Peyer's patch (tissue), 4 donors: ENCODE measurements at places on chromosomes 3 and 15. TPM values are rescaled to one million over a fixed set of nuclear protein-coding genes. Genes with fewer than 3 reads are reported as not detected.

The AMT gene
- 13.3 TPM for total RNA-seq

- no peak for DNase-seq
Observed at GRCh38 chr15:91228890-91229289, 128.8 kb downstream of the SV2B start.

DNA sequence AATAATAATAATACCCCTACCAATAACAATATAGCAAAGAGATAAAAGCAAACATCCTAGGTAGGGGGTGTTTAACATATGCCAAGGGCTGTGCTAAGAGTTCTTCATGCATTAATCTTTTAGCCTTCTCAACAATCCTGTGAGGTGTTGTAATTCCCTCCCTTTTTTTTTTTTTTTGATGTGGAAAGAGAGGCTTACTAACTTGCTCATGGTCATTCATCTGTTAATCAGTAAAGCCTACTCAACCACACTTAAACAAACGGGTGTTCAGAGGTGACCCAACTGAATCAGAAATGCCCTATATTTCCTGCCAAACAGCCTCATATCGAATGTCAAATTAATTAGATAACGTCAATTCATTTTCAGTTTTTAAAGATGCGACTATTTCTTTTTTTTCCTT, 232.1 kb downstream of the CTNNB1 start:
- DNase-seq, result no peak

DNA sequence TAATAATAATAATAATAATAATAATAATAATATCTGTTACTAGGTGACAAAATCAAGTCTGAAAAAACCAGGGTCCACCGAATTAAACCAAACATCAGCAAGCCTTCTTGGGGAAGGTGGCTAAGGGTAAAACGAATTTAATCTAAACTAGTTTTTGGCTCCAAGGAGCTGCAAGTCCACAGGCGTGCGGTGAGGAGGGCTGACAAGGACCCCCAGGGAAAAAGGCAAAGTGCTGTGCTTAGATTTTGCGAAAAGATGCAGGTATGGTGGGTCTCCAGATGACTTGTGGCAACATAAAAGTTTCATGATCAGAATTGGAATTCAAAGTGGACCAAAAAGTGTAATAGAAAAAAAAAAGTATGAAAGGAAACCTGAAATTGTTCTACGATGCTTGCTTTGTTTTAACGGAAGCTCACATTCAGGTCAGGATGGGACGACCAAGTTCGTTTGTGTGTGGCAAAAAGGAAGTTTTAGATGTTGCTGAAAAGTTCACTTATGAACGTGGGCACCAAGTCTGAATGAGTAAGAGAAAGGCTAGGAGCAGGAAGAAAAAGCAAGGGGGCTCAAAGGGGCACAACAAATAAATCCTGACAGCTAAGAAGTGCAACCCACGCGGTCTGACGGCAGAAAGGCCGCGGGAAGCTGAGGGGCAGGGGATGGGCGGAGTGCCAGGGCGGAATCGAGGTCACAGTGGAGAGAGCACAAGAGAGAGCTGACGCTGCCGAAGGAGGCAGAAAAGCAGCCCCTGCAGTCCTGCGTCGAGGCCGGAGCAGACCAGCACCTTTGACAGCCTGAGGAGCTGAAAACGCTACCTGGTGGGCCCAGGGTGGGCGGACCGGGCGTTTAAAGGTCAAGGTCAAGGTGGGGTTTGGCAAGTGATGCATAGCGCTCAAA, 1.1 kb downstream of the WDR82 start:
- peak; percentile 83 for DNase-seq
